ENCODE measurements at places on chromosomes 7 and 10.

- DNase-seq: no peak
These were observed 106.4 kb upstream of the GJD4 start for GRCh38 chr10:35498693-35499092.

DNA sequence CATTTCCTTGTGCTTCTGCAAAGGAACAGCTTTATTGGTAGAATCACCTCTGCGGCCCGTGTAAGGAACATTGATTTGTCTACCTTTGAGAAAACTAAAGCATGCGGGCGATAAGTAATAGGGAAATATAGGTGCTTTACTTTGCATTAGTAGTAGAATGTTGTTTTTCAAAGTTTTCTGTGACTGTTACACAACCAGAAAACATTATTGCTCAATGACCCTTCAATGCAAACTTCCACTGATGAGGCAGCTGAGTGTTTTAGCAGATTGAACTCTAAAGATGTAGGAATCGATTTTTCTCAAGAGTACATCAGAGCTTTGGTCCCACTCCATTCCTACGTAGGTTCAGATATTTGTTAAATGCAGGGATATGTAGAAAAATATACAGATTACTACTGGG, 427.8 kb downstream of the DNAJB9 start:
- no peak for DNase-seq

- DNase-seq: no peak
These were observed 891.9 kb upstream of the MBL2 start for GRCh38 chr10:53664282-53665019.

DNA sequence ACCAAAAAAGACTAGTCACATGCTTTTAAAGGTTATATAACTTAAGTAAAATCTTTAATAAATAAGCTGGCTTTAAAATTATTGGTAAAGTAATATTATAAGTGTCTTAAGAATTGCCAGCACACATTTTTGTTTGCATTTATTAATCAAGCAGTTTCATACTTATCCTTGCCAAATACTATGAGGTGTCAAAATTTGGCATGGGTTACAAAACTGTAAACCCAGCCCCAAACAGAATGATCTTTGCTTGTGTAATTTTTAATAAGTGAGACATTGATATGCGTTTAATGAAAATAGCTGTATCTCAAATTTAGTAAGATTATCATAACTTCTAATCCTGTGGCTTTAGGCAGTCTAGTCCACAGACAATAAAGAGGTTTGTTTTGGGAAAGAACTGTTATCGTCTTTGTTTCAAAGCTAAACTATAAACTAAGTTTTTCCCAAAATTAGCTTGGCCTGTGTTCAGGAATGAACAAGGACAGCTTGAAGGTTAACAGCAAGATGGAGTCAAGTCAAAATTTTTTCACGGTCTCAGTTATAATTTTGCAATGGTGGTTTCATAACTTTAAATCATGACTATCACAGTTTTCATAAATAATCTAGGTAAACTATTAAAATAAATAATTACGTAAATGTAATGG, 72.8 kb downstream of the ST8SIA6 start:
- DNase-seq: no peak

GRCh38 chr10:16852624-16853023, 35.4 kb upstream of the RSU1 start:
- no peak for DNase-seq

GRCh38 chr10:48667960-48668590, 16.6 kb upstream of the WDFY4 start:
- DNase-seq: no peak

DNA sequence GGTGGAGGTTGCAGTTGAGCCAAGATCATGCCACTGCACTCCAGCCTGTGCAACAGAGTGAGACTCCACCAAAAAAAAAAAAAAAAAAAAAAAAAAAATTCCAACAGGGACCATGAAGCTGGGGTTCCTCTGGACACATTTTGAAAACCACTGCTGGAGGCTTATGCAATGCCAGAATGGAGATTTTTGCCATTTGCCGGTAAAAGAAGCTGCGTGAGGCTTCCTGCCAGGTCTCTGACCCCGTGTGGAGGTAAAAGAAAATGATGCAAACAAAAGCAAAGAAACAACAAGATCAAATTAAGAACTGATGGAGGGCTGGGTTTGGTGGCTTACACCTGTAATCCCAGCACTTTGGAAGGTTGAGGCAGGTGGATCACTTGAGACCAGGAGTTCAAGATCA, 30.5 kb upstream of the PDZD8 start:
- no peak for DNase-seq

DNA sequence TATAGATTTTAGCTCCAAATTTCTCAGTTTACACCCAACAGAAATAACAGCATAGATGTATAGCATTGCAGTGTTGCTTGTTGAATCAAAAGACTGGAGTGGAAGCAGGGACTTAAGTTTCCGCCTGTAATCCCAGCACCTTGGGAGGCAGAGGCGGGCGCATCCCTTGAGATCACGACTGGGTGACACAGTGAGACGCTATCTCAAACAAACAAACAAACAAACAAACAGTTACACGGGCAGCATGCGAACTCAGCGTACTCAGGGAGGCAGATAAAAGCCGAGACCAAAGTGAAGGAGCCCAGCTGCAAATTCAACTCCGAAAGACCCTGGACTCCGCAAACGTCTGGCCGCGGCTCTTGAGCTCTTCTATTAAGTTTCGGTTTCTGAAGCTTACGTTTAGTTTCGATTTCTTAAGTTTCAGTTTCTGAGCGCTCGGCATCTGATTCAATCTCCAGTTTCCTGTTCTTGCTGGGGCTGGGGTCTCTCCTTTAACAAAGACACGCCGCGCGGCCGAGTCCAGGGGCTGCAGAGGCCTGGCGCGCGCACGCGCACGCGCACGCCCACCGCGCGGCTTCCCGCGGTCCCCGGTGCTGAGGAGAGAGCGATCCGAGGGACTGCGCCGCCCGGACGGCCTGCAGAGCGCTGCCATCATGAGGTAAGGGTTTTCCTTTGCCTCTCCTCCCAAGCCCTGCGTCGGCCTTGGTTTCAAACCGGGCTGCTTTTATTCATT, at the start of gene IFIT5:
TSS of gene IFIT5 (plus strand) at position 423 of the 733 bp plus-strand sequence. CDS start at position 654, 231 bp downstream.
- DNase-seq: peak; percentile 86

- DNase-seq: peak; percentile 56
These were observed 23.7 kb upstream of the ITGB1 start for GRCh38 chr10:32981760-32982159.

DNA sequence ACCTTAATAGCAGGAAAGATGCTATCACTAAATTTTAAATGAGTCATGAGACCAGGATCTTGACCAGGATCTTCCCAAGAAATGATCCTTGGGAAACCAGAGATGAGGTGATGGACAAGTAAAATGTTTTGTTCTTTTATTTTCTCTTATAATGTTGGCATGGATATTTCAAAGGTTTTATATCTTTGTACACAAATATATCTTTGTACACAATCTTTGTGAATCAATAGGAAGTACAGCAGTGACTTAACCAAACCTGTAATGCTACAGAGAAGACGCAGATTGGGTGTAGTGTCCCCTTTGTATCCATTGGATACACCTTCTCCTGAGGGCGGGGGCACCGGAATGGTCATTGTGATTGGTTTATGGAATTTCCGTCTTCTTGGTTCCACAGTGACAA, 180.1 kb upstream of the CCDC6 start:
- DNase-seq: no peak

- DNase-seq: no peak
These were observed 145.1 kb downstream of the KCNMA1 start for GRCh38 chr10:77492368-77492994.

- DNase-seq: no peak
These were observed 83.9 kb downstream of the DNAJB9 start for GRCh38 chr7:108653526-108653925.

DNA sequence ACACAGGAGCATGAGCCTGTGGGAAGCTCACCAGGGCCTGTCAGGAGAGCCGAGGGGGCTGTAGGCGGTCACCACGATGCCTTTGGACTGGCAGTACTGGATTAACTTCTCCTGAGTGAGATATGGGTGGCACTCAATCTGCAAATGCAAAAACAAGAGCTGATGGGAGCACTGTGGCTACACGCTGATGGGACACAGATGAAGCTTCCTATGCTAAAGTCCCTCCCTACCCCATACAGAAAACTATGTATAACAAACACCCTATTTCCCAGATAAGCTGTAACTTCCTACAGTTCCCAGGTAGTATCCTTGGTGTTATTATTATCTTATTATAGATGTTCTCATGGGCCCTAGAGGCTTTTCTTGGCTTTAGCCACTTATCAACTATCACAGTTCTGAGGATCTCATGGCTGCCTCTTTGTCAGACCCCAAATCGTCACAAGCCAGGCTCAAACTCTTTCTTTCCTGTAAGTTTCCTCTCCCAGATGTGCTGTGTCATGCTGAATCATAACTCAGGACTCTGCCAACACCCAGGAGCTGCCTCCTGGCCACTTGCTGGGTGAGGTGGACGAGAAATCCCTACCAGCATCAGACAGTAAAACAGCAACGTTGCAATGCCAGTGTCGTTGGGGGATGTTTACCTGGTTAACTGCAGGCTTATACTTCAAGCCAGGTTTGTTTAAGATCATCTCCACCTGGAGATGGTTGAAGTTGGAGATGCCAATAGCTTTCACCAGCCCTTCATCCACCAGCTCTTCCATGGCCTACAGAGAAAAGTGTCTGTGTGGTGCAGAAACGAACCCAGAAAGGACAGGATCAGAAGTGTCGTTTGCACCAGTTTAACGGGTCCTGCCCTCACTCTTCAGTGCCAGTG, 10.3 kb downstream of the AKR1B1 start:
- DNase-seq: peak; percentile 95

- peak; percentile 82 for DNase-seq
These were observed 829 bp upstream of the RPA3 start for GRCh38 chr7:7719236-7719635.

DNA sequence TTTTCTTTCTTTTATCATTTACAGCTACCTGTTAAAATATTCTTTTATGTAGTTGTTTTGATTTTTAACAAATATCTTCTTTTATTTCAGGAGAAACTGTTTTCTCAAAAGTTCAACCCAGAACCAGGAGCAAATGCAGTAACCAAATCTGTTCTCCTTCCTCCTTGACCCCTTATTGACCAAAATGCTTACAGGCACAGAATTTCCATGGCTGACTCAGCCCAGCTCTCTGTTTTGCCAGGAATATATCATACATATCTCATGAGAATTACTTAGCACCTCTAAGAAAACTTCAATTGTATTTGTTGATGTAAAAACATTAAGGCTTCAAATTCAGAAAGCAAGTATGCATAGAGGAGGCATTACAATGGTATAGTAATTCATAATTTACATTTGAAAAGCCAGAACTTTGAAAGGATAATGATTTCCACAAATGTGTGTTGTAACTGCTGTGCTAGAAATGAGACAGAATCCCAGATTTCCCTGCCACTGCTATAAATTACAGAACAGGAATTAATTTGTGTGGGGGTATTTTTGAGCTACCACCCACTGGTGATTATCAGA, 2.2 kb downstream of the GSAP start:
- peak; percentile 60 for DNase-seq

DNA sequence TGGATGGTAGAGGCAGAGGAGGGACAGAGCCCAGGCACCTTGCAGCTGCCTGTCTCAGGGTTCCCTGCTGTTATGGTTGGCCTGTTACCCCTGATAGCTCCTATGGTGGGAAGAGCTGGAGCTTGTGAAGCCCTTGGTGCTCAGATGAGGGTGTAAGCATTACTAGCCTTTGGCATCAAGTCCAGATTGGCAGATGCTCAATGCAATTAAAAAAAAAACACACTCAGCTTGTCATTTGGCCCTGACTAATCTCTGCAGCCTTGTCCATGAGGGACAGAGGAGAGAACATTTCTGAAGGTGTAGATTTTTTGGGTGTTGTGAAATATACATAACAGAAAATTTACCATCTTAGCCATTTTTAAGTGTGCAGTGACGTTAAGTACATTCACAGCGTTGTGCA, 86.3 kb downstream of the PLPP4 start:
- no peak for DNase-seq

DNA sequence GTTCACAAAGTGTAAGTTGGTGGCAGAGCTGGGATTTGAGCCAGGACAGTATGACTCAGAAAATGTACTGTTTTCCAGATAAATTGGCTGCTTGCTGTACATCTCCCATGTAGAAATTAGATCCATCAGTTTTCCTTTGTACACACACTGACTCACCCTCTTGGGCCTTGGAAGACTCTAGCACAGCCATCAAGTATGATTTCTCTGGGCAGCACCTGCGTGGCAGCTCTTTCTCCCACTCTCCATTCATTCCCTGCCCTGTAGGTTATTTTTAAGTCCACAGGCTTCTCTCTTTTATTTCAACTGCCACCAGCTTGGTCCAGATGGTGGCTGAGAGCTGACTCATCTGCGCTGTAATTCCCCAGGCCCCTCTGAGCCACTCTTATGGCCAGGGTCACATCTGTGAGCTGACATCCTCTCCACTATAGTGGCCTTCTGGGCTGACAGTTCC, 28.3 kb upstream of the SDK1 start:
- no peak for DNase-seq

GRCh38 chr10:64374346-64374745, 853.1 kb downstream of the REEP3 start:
- DNase-seq: no peak

- DNase-seq: peak; percentile 96
These were observed 3.8 kb upstream of the CRCP start for GRCh38 chr7:66110856-66111255.

DNA sequence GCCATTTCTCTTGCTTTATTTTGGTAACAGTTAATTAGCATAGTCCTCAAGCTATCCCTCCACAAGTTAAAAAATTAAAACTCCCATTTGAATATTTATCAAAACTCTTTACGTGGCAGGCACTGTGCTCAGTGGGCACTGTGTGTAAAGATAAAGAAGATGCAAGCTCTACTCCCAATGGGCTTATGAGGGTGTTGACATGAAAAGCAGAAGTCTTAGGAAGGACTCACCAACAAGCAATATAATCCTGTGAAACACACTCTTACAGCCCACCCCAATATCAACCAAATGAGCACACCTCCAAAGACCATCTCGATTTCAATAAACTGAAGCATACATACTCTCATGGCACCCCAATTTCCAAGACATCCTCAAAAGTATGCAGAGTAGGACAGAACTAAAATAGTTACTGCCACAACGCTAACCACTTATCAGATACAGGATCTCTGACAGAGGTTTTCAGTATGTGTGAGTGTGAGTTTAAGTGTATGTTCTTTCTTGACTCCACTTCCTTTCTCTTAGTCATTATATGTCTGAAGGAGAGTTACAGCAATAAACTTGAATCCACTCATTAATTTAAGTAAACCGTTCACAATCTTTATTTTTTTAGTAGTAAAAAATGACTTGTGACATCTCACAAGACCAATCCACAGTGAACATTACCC, 120.0 kb downstream of the PDE1C start:
- peak; percentile 69 for DNase-seq

DNA sequence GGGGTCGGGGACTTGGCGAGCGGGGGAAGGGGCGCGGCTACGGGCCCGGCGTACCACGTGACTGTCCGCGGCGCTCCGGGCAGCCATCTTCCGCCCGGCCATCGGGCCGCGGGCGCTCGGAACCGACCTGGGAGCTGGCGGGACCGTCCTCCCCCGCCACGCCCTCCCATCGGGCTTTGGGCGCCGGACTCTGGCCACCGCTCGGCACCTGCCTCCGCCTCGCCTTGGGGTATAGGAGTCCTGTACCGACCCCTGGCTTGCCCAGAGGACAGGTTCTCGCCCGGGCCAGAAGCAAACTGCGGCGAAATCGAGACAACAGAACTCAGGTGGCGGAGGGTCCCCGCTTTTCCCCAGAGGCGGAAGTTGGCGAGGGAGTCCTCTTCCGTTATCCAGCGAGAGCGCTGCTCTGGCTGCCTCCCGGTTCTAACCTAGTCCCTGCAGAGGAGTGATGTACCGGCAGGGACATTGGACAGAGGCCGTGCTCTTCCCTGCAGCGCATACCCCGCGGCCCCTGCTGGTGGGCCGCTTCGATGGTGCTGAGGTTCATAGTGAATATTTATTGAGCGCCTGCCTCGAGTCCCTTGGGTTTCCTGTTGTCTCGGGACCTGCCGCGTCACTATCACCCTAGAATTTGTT, 1.2 kb upstream of the SGMS1 start:
- DNase-seq: peak; percentile 89

Measured in GM23248 (cell line).